Activated CD4-positive, alpha-beta T cell treated with anti-CD3 and anti-CD28 coated beads, Interleukin-2, amount 50 U/mL, for 1 hour (primary cell): ENCODE measurements at places on chromosomes 7 and 10.

DNA sequence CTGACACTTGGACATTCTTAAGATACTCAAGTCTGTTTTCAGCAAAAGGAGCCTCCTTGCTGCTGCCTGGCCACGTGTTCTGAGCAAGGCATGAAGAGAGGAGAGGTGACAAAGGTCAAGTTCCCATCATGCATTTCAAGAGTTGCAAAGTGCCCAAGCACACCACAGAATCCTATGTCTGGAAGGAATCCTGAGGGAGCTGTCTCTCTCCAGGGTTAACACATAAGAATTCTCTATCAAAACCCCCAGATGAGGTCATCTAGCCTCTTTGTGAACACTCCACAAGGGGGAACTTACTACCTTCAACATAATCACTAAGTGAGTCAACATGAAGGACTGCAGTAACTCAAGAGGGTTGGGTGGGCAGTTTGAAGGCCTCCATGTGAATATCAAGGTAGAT lies 155.5 kb downstream of the RNF216 start:
- no peak for DNase-seq

- no peak for DNase-seq
These were observed 30.7 kb upstream of the TTYH3 start for GRCh38 chr7:2601065-2601464.

DNA sequence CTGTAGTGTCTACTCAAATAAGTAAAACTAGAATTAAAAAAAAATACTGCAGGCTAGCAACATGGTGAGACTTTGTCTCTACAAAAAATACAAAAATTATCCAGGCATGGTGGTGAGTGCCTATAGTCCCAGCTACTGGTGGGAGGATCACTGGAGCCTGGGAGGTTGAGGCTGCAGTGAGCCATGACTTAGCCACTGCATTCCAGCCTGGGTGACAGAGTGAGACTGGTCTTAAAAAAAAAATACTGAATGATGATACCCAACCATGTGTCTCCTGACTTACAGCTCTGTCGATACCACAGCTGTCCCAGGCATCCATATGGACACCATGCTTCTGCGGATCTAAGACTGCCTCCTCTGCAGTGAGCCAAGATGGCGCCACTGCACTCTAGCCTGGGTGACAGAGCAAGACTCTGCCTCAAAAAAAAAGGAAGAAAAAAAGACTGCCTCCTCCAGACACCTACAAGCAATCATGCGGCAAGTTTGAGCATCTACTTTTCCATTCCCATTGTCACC lies 7.9 kb upstream of the FRAT1 start:
- DNase-seq: no peak

GRCh38 chr10:88918191-88918905 lies 34.2 kb downstream of the ACTA2 start:
- no peak for DNase-seq

DNA sequence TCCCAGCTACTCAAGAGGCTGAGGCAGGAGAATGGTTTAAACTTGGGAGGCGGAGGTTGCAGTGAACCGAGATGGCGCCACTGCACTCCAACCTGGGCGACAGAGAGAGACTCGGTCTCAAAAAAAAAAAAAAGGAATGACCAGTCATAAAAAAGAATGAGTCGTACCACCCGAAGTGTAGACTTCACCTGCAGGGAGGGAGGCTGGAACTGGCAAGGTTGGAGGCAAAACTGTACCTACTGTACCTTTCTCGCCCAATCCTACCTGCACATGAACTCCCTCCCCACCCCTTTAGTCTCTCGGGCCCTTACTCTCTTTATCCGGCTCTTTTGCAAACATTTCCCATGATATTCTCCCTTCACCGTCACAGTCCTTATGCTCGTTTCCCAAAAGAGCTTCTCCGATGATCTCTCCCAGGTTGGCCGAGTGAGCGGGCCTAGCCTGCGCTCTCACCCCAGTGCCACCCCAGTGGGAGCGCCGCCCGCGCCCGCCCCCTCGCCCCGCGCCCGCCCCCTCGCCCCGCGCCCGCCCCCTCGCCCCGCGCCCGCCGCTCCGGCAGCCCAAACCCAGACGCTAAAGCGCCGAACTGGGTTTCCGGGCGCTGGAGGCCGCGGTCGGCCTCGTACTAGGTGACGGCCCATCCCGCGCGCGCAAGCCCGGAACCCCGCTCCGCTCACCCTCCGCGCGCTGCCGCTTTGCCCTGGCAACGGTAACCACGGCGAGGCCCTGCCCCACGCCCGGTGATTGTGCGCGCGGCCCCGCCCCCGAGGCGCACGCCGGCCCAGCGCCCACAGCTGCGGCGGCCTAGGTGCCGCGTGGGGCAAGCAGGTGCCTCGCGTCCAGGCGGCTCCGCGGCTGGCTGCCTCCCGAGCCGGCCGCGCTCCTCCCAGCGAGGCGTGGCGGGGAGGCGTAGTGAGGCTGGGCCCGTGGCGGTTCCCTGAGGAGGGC lies at the start of gene SMKR1:
Gene SMKR1, plus strand, starts transcription at position 772 of the 948 bp plus-strand sequence. CDS start 294 bp downstream, outside the sequence.
- DNase-seq: peak; percentile 94
